ENCODE measurements at places on chromosomes 1 and 21.

- DNase-seq, result no peak
Measured at GRCh38 chr1:150748878-150749719, 16.5 kb downstream of the CTSS start.

DNA sequence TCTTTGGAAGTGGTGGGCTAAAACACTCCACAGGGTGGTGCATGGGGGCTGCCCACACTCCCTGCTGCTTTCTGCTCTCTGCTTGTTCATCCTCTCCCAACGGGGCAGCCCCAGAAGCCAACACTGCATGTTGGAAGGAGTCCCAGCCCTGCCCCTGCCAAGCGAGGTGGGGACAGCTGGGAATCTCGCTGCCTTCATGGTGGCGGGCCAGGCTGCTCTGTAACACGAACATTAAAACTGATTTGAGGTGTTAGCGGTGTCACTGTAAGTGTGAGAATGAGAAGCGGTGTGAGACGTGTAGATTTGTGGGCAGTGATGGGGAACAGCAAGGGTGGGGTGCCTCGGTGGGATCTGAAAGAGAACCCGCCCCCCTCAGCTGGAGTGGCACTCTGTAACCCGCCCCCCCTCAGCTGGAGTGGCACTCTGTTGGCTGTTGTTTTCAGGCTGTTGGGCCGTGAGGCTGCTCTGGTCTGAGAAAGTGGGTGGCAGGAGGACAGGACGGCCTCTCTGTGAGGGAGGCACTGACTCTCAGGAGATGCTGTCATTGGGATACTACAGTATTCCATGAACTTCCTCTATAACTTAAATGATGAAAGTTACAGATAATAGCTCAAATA lies 80.9 kb downstream of the PCBP3 start:
- DNase-seq, result no peak

GRCh38 chr1:43349594-43350306 lies 9.0 kb upstream of the CDC20 start:
- no peak for DNase-seq

- DNase-seq, result no peak
Measured at GRCh38 chr21:40819071-40819900, 27.7 kb downstream of the DSCAM start.

DNA sequence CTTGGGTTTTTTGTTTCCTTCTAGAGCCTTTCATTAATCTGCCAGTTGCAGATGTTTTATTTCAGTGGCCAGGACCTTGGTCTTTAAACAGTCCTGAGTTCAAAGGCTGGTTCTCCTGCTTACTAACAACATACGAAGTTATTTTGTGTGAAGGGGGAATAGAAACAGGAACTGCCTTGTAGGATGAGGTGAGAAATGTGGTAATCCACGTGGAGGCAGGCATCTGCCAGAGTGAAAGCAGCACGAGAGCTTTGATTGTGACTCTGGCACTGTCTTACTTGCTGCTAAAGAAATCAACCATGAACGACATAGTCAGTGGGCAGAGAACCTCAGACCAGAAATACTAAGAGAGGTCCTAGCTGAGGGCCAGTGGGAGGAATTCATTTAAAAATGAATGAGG lies 30.4 kb downstream of the TMEM63A start:
- no peak for DNase-seq

- no peak for DNase-seq
Measured at GRCh38 chr1:228944296-228944695, 209.0 kb downstream of the RHOU start.

Measured in iPS DF 19.7 (cell line).